Endothelial cell of umbilical vein (primary cell): ENCODE measurements at places on chromosomes 7 and 10. TPM values are rescaled to one million over a fixed set of nuclear protein-coding genes. Genes with fewer than 3 reads are reported as not detected.

DNA sequence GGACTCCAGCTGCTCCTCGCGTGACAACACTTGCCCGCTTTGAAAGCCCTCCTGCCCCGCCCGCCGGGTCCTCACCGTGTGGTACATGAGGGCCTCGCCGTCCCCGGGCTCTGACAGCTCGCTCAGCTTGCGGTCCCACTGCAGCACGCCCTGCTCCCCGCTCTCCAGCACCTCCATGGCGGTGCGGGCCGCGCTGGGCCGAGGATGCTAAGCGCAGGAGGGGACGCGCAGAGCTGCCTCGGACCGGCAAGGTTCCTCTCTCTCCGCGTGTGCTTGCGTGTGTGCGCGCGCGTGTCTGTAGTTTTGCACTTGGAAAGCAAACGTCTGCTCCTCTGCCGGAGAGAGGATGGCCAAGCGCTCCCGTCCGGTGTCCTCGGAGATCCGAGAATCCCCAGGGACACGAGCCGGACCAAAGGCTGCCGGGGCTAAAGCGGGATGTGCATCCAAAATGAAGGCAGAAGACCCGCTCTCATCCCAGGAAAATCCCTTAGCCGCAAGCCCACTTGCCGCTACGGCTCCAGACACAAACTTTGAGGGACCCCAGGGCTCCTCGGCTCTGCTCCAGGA lies at the start of gene CREB3L2:
Gene CREB3L2 (minus strand): TSS at position 558 of the 567 bp plus-strand sequence. CDS start 381 bp downstream, at position 177.
- H3K27me3 ChIP-seq = no peaks in the 10 kb centered on the region
- DNase-seq = no peak
- H3K36me3 ChIP-seq = no peaks in the 10 kb centered on the region
- peaks cover 42% of the 10 kb centered on the region for H3K4me1 ChIP-seq
- peak within 1 kb of the TSS; percentile 81 for H3K27ac ChIP-seq

- peaks cover 17% of the 10 kb centered on the region for H3K4me1 ChIP-seq
- DNase-seq = peak; percentile 87
- H3K27me3 ChIP-seq = no peaks in the 10 kb centered on the region
- no peak overlapping the region for H3K4me3 ChIP-seq
Observed at GRCh38 chr10:87531908-87532622, 27.4 kb downstream of the MINPP1 start.

DNA sequence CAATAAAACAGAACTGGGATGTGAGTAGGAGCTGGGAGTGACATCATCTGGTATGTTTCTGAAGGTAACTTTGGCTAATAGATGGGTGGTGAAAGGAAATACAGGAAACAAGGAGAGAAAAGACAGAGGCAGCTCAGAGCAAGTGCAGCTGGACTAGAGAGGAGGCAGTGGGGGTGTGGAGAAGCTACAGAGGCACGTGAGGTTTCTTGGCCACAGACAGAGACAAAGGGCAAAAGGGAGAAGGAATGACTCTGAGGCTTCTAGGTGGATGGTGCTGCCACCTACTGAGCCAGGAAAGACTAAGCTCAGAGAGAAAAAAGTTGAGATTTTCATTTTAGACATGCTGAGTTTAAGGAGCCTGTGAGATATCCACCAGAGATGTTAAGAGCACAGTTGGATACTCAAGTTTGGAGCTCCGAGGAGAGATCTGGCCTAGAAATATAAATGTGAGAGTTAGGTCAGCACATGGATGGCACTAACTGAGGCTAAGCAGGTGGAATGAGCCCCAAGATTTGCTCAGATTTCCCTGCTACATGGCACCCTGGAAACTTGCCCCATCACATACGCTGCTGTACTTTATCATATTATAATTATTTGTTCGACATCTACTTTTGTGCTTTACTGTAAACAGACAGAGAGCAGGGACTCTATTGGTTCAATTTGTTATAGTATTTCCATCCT lies 293.0 kb upstream of the IMMP2L start:
- no peaks in the 10 kb centered on the region for H3K27me3 ChIP-seq
- peak; percentile 71 for DNase-seq
- H3K36me3 ChIP-seq = peaks cover 5% of the 10 kb centered on the region
- no peak overlapping the region for H3K4me3 ChIP-seq

DNA sequence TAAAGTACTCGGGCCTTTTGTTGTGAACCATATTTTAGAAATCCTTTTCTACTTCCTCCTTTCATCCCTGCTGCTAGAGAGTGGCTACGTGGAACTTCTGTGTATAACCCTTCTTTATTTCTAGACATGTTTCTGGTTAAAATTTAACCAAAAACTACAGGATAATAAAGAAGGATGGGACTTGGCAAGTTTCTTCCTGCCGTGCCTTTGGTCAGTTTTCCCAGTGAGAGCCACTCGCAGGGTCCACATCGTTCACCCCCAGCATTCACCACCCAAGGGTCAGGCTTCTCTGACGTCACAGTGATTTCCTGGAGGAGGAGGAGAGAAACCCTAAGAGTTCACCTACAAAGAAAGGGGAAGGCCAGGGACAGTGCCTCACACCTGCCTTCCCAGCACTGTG lies 45.4 kb downstream of the NKX6-2 start:
- no peaks in the 10 kb centered on the region for H3K36me3 ChIP-seq
- H3K4me3 ChIP-seq = no peak overlapping the region
- DNase-seq = no peak
- H3K27ac ChIP-seq = no peak overlapping the region
- no peaks in the 10 kb centered on the region for H3K4me1 ChIP-seq
- no peaks in the 10 kb centered on the region for H3K27me3 ChIP-seq

- no peak overlapping the region for H3K4me3 ChIP-seq
- no peaks in the 10 kb centered on the region for H3K4me1 ChIP-seq
- H3K27me3 ChIP-seq = no peaks in the 10 kb centered on the region
- no peak overlapping the region for H3K27ac ChIP-seq
Observed at GRCh38 chr10:128024426-128024825, 101.8 kb downstream of the MKI67 start.

GRCh38 chr7:90758933-90759562 lies 162.9 kb downstream of the CDK14 start:
- H3K4me3 ChIP-seq = no peak overlapping the region
- H3K27ac ChIP-seq = no peak overlapping the region
- no peak for DNase-seq
- no peaks in the 10 kb centered on the region for H3K36me3 ChIP-seq
- H3K27me3 ChIP-seq = no peaks in the 10 kb centered on the region
- H3K4me1 ChIP-seq = no peaks in the 10 kb centered on the region

GRCh38 chr7:151382079-151382885 lies 27.6 kb downstream of the WDR86 start:
- DNase-seq = no peak
- no peak overlapping the region for H3K4me3 ChIP-seq
- peaks cover 27% of the 10 kb centered on the region for H3K27me3 ChIP-seq
- H3K27ac ChIP-seq = no peak overlapping the region
- no peaks in the 10 kb centered on the region for H3K4me1 ChIP-seq

DNA sequence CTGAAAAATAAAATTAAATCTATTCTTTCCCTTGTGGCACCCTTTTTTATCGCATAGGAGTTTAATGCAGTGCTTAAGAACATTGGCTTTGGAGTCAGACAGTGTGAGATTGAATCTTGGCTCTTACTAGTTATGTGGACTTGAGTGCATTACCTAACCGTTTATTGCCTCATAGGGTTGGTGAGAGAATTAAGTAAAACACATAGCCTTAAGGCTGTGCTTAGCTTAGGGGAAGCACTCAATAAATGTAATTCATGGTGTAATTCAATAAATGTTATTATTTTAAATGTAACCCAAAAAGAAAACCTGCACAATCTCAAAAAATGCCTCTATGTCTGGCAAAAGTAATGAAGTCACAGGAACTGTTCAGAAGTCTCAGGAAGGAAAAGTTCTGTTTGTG lies 2.7 kb downstream of the STK17A start:
- H3K4me3 ChIP-seq = peak overlapping the region; percentile 50
- peak overlapping the region; percentile 49 for H3K27ac ChIP-seq
- H3K27me3 ChIP-seq = peaks cover 2% of the 10 kb centered on the region
- no peaks in the 10 kb centered on the region for H3K36me3 ChIP-seq
- peak; percentile 67 for DNase-seq
- peaks cover 34% of the 10 kb centered on the region for H3K4me1 ChIP-seq

DNA sequence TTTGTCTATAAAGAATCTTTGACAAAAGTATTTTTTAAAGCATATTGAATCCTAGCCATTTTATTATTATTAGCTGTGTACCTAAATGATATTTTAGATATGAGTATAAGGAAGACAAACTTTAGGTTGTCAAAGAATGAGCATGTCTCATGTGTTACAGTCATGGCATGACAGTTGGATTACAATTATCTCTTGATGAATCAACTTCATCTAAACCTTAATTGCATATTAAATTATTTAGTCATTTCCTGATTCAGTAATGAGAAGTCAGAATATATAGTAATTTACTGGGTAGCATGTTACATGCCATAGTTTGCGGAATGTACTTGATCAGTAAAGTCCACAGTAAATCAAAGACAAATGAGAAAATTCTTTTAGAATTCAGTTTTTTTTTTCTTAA lies 59.2 kb downstream of the MAPK8 start:
- H3K27me3 ChIP-seq = no peaks in the 10 kb centered on the region
- H3K36me3 ChIP-seq = no peaks in the 10 kb centered on the region
- H3K4me3 ChIP-seq = no peak overlapping the region
- DNase-seq = no peak

GRCh38 chr7:102828286-102828685 lies 79.5 kb downstream of the FAM185A start:
- DNase-seq = no peak
- no peak overlapping the region for H3K4me3 ChIP-seq
- no peaks in the 10 kb centered on the region for H3K27me3 ChIP-seq
- no peaks in the 10 kb centered on the region for H3K4me1 ChIP-seq

- H3K4me1 ChIP-seq = peaks cover 8% of the 10 kb centered on the region
- peaks cover 12% of the 10 kb centered on the region for H3K36me3 ChIP-seq
- no peak overlapping the region for H3K27ac ChIP-seq
- H3K27me3 ChIP-seq = no peaks in the 10 kb centered on the region
Observed at GRCh38 chr10:125067764-125068163, 92.6 kb downstream of the CTBP2 start.

GRCh38 chr7:33258491-33258951 lies 129.2 kb downstream of the BBS9 start:
- H3K4me1 ChIP-seq = no peaks in the 10 kb centered on the region
- H3K4me3 ChIP-seq = no peak overlapping the region
- no peaks in the 10 kb centered on the region for H3K27me3 ChIP-seq
- no peak overlapping the region for H3K27ac ChIP-seq

DNA sequence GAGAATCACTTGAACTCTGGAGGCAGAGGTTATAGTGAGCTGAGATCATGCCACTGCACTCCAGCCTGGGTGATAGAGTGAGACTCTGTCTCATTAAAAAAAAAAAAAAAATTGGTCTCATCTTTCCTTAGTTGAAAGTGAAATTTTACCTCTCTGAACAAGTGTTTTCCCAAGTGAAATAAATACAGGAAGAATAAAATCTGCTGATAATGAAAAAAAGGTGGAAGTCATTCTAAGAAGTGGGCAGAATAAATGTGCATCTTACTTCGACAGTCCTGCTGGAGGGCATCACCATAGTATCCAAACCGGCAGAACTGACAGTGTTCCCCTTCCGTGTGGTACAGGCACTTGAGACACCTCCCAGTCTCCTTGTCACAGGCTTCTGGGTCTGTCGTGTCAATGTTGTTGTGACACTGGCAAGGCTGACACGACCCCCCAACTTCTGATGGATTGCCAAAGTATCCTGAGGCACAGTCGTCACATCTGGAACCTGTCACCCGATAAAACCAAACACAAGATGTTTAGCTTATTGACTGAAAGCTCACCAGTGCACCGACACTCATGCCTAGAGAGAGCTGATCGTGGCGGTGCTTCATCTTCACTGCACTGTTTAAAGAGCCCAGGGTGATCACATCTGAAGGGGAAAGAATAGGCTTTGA lies 49.6 kb downstream of the LAMB1 start:
- peaks cover 58% of the 10 kb centered on the region for H3K36me3 ChIP-seq
- no peak overlapping the region for H3K4me3 ChIP-seq
- no peaks in the 10 kb centered on the region for H3K27me3 ChIP-seq
- no peak overlapping the region for H3K27ac ChIP-seq
- no peak for DNase-seq

DNA sequence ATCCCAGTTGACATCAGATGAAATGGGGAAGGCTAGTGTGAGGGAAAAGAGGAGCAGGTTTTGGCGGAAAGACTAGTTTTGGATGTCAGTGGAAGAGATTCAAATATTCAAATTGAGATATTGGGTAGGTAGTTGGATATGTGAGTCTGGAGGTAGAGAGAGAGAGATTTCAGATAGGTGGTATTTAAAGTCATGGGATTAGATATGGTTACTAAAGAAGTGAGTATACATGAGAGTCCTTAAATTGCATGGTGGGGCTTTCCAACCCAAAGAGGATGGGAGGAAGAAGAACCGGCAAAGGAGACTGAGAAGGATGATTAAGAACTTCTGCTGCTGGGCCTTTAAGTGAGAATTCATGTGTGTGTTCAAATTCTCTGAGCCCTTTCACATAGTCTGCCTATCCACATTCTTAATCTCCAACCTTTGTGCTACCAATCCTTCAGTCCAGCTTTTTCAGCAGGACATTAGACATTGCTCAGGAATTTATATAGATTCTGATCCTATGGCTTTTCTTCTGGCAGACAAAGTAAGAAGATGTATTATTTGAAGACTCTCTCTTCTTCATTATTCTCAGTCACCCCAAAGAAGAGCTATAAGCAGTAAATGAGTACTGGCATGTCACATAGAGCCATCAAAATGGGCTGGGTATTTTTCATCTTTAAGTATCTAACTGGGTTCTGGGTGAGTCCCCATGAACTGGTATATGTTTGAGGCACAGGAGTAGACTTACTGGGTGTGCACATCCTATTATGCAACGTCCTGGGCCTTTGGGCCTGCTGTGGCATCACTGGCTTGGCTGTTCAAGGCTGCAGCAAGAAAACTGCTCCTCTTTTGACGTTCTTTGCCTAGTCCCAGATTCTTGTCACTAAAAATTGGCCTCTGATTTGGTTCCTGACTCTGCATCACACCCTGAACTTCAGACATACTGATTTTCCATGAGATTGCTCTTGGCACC lies 33.6 kb downstream of the ST7 start:
- H3K4me3 ChIP-seq = no peak overlapping the region
- DNase-seq = no peak
- H3K4me1 ChIP-seq = no peaks in the 10 kb centered on the region
- H3K27ac ChIP-seq = no peak overlapping the region
- no peaks in the 10 kb centered on the region for H3K36me3 ChIP-seq

GRCh38 chr10:5876181-5876768 lies 13.4 kb downstream of the ANKRD16 start:
- no peaks in the 10 kb centered on the region for H3K27me3 ChIP-seq
- H3K36me3 ChIP-seq = peaks cover 11% of the 10 kb centered on the region
- no peak overlapping the region for H3K4me3 ChIP-seq
- H3K27ac ChIP-seq = no peak overlapping the region

- peaks cover 18% of the 10 kb centered on the region for H3K27me3 ChIP-seq
- H3K4me1 ChIP-seq = no peaks in the 10 kb centered on the region
- no peak for DNase-seq
- H3K27ac ChIP-seq = no peak overlapping the region
- no peak overlapping the region for H3K4me3 ChIP-seq
- no peaks in the 10 kb centered on the region for H3K36me3 ChIP-seq
Observed at GRCh38 chr10:70038923-70039322, 13.7 kb upstream of the MACROH2A2 start.

CHRM2 gene
- not detected in 2 replicates for total RNA-seq

RBM28 gene
- total RNA-seq = 58.5 and 58.7 TPM in 2 replicates

PMPCB gene
- total RNA-seq = 36.8 and 39.7 TPM in 2 replicates

KCNMA1 gene
- 0.44 and 0.82 TPM in 2 replicates for total RNA-seq

CD36 gene
- total RNA-seq = 0.58 and 1.2 TPM in 2 replicates
